ENCODE measurements at places on chromosomes 11 and 22.
A peak's percentile ranks its signal among the peaks of the same experiment; 100 is the strongest.

DNA sequence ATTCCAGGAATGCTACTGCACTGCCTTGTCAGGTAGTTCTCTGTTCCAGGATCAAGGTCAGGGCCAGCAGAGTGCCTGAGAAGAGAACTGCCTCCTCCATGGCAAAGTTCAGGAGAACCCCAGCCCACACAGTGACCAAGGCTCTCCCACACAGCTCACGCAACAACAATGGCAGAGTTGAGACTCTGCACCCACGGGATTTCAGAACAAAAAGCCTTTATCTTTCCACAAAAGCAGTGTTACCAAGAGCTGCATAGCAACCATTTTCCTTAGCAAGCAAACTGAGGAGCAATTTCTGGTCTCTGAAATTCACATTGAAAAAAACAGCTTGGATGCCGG lies 11.1 kb downstream of the PLAAT3 start:
- no peak for DNase-seq

- DNase-seq, result no peak
Observed at GRCh38 chr11:40130427-40130826, 1329.0 kb downstream of the LRRC4C start.

DNA sequence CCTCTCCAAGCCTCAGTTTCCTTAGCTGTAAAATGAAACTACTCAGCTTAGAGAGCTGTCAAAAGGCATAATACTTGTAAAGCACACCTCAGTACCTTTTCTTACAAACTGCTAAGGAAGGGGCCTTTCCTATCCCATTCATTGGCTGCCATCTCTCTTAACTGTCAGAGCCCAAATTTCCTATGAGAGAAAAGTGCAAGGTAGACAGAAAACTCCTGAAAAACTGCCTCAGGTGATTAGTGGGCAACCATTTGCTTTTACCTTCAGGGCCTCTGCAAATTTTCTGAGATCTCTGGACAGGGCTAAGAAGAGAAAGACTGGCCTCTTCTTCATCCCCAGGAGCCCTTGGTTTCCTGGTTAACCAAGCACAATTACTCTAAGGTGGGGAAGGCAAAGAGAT lies 13.8 kb downstream of the LARGE1 start:
- DNase-seq, result no peak

- DNase-seq, result no peak
Observed at GRCh38 chr11:30605036-30605605, 19.0 kb upstream of the MPPED2 start.

DNA sequence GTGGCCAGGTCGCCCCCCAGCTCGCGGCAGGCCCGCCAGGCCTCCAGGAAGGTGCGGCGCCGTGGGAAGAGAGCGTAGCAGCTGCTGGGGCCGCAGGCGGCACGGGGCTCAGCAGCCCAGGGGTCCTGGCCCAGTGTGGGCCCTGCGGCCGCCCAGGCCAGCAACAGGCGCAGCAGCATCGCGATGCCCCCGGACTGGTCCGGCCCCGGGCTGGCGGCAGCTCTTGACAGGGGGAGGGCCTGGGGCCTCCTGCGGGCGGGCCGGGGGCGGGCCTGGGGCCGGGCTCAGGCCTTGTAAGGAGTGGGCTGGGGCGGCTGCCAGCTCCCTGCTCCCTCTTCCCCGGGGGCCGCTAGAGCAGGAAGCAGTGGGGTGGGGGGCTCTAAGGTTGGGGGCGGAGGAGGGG lies at the start of gene CD248:
Gene CD248, minus strand, starts transcription at position 196 of the 403 bp plus-strand sequence. Its CDS starts 17 bp downstream, at position 179.
- DNase-seq, result no peak

DNA sequence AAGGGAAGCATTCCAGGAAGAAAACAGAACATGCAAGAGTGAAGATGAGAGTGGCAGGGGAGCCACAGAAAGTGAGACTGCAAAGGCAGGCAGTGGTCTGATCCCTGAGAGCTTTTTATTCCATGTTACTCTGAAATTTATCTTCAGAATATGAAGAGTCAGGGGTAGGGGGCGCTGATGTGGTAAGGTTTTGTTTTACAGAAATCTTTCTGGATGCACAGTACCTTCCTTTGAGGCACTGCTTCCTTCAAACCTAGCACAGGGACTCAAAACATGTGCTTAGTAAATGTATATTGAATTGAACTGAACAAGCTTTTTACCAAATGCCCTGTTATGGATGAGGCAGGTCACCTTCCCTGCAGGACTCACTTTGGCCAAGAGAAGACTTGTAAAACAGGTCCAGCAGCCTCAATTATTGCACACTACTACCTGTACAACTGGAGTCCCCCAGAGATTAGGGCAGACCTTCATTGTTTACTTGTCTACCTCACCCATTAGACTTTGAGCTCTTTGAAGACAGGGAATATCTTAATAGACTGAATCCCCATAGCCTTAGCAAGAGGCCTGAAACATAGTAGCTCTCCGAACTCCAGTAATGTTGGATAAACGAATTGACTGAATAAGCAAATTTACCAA lies 2.2 kb downstream of the PAK1 start:
- peak; percentile 62 for DNase-seq

GRCh38 chr11:19508165-19508564 lies 204.5 kb upstream of the NAV2 start:
- DNase-seq, result no peak

- DNase-seq, result no peak
Observed at GRCh38 chr11:111044751-111045406, 200.6 kb upstream of the POU2AF2 start.

DNA sequence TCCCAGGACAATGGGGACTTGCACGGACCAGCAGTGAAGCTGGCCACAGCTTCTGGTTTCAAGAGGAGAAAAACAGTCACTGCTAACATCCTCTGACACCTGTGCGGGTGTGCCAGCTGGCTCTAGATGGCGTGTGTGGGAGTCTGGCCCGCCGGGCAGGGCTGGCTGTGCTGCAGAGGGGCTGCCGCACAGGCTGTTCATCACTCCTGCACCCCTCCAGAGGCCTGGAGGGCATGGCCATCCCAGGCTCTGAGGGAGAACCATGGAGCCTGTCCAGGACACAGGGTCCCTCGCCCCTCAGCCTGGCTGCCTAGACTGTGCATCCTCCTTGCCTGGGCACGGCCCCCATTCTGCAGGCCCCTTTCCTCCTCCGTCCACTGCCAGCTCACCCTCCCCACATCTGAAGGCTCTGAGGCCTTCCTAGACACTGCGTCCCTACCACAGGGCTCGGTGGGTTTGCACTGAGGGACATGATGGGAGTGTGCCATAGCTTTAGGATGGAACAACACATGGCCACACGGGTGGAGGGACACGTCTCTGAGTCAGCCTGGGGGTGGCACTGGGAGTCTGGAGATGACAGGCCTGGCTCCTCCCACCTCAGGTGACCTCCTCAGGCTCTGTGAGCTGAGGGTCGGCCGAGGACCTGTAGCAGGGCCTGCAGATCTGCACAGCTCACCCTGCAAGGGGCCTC lies 42.1 kb upstream of the GNB1L start:
- DNase-seq, result no peak

DNA sequence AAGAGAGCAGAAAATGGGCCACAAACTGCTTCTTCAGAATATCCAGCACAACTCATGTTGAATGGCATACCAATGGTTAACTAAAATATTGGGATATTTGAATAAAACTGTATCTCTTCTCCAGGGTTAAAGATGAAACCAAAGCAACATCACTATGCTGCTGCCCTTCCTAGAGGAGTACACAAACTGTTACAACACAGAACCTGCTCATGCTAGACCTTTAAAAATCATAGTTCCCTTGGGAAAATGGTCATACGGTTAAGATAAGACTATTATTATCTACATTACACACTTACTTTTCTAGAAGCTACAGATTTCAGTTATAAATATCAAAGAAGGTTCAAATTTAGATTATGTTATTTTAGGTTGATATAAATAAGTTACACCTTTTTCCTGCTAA lies 78.6 kb upstream of the TP53AIP1 start:
- no peak for DNase-seq

- no peak for DNase-seq
Observed at GRCh38 chr22:42974223-42974622, 40.7 kb downstream of the PACSIN2 start.

DNA sequence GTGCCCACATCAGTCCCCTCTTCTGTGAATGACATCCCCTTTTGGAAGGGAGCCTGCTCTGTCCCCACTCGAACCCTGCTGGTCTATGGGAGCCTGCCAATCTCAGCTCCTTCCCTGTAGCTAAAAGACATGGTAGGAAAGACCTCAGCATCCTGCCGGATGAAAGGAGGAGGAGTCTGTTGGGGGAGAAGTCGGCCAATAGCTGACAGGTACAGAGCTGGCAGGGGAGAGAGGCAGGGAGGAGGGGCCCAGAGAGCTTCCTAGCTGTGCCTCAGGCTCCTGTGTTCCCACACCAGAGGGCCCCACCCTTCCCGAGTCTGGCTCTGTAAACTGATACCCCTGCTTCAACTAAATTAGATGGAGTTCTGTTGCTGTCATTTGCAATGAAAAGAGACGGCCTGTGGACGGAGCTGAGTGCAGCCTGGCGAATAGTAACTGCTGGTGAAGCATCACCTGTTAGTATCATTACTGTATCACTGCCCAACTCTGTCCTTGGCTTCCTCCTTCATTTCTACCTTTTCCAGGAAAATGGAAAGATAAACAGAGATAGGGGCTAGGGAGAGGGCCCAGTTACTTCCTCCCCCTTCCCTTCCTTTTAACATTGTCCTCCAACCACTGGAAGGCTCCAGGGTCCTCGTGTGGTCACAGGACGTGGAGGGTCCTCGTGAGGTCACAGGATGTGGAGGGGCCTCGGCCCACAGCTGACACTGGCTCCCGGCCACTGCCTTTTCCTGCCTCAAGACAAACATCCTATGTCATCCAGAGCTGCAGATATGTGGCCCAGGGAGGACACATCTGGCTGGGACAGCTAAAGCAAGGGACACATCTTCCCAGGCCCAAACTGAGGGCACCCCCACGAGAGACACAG lies 15.1 kb downstream of the FXYD6 start:
- DNase-seq, result no peak

DNA sequence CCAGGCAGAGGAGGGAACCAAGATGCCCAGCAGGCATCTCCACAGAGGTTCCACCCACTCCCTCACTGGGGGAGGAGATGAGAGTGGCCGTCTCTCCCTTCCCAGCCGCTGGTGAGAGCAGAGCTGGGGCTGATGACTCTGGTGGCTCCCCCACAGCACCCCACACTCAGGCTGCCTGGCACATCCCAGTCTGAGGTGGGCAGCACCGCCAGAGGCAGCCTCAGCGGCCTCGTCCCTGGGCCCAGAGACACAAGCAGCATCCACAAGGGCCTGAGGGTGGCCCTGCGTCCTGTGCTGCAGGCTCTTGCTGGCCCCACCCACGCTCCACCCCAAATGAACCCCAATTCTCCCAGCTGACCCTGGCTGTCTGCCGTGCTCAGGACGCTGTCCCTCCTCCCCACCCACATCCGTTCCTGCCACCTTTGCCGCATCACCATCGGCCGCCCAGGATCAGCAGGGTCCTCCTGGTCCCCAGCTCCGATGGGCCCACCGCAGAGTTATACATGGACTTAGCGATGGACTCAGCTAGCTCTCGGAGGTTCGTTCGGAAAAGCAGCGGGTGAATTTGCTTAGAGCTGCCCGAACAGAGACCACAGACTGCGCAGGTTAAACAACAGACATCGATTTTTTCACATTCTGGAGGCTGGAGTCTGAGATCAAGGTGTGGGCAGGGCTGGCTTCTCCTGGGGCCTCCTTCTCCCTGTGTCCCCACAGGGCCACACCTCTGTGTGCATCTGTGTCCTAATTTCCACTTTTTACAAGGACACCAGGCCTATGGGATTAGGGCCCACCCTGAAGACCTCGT lies 20.2 kb upstream of the CTSD start:
- DNase-seq, result no peak

- DNase-seq, result peak; percentile 72
Observed at GRCh38 chr11:67303132-67303834, at the start of gene SSH3. Gene SSH3 (plus strand): TSS chr11:67303530. CDS start chr11:67303626, 96 bp downstream.

DNA sequence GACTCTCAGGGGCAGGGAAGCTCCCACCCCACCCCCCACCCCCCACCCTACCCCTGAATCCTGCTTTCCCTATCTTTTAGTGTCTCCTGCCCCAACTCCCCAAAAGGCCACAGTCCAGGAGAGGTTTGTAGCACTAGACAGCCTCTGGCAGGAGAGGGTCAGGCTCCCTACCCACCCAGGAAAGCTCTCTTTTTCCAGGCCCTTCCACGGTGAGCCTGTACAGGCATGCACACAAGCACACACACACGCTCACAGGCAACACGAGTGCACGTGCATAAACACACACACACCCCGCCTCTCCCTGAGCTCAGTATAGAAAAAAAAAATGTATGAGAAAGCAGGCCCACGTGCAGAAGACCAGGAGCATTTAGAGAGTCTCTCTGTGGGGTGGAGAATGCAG lies 414.0 kb downstream of the MN1 start:
- no peak for DNase-seq

GRCh38 chr11:47308050-47308823 lies 38.3 kb downstream of the MADD start:
- no peak for DNase-seq

GRCh38 chr22:30435674-30436126 lies 10.1 kb downstream of the MTFP1 start:
- DNase-seq, result peak; percentile 53

- peak; percentile 57 for DNase-seq
Observed at GRCh38 chr11:61162092-61162941, 1.1 kb upstream of the VPS37C start.

- DNase-seq, result no peak
Observed at GRCh38 chr11:118661425-118662301, 17.8 kb downstream of the TREH start.

DNA sequence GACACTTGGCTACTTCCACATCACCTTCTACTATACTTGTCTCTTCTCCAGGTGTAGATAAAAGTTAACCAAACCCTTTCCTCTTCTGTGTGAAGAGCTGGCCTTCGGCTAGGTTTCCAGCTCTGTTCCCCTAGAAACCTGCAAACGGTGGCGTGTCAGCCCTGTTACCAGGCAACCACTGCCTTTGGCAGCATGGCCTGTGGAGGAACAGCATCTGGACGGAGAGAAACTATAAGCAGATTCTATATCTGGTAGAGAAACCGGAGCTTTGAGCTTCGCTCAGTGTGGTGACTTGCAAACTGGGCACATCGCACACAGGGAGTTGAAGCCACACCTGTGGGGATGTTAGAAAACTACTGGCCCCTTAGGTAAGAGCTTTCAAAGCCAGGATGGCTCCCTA lies 35.9 kb downstream of the ARAP1 start:
- DNase-seq, result no peak

DNA sequence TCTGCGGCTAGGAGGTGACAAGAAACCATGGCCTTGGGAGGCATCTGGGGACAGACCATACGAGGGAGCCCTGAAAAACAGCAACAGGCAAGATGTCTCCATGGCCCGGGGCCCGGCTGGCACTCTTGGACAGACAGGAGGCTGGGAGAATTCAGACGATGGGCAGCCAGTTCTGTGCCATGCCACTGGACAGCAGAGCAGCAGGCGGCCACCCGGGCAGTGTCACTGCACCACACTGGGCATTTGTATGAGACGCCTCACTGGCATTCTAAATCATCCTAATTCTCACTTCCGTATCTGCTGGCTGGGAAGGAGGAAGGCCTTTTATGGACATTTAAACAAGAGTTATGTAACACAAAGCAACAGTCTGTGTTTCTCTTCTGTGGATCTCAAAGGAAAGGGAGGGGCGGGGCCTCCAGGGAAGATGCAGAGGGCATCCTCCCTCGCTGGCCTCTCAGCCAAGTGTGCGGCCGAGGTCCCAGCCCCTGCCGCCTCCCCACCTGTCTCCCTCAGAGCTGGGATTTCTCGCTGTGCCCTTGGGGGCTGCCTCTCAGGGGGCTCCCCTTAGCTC lies 350.3 kb downstream of the SHANK2 start:
- no peak for DNase-seq

GRCh38 chr11:31690041-31690440 lies 121.1 kb downstream of the PAX6 start:
- no peak for DNase-seq

- peak; percentile 43 for DNase-seq
Observed at GRCh38 chr11:82899186-82899820, 927 bp downstream of the PRCP start.
